ENCODE measurements at places on chromosomes 4 and X.

- DNase-seq = no peak
Measured at GRCh38 chrX:67347145-67347544, 196.7 kb upstream of the AR start.

DNA sequence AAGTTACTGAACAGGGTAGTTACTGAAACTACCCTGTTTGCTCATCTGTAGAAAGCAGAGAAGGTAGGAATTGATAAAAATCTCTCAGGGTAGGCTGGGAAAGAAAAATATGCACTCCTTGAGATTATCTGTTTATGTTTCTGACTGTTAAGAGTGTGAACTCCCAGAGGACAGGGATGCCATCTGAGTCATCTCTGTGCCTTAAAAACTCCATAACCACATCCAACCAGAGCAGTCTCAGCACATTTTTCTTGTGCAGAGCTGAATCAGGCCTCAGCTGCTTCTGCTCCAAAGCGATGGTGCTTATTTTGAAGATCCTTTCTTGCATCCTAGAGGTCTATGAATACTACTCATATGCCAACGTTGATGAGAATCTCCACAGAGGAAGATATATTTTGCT lies 9.9 kb downstream of the CENPVL3 start:
- DNase-seq = no peak

GRCh38 chr4:121838136-121838535 lies 14.5 kb upstream of the CCNA2 start:
- DNase-seq = no peak

DNA sequence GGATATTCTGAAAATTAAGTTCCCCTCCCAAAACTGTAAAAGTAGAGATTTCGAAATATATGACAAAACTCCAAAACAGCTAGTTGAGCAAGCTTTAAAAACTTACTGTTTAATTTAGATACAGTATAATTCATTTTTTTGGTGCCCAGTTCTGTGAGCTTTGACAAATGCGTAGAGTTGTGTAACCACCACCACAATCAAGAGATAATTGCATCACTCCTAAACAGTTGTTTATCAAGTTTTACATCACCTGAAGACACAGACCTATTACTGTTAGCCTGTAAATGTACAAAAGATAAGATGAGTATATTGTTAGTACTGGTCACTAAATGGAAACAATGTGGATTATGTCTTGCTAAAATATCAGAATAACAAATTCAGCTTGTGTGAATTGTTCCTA lies 62.3 kb downstream of the ALG13 start:
- no peak for DNase-seq

DNA sequence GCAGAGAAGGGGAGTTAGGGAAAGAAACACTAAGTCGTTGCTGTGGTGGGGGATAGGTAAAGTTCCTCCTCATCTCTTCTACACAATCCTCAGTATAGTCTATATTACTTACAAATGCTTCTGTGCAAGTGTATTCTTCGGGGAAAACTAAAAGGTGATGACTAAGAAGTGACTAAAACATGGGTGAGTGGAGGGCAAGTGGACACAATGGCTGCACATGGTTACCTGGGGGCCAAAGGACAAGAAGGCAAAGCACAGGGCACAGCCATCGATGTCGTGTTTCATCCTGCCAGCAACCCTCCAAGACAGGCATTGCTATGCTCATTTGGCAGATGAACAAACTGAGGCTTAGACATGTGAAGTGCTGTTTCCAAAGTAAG lies 35.5 kb upstream of the CCKAR start:
- no peak for DNase-seq
